ENCODE measurements at places on chromosomes 5 and 9.

DNA sequence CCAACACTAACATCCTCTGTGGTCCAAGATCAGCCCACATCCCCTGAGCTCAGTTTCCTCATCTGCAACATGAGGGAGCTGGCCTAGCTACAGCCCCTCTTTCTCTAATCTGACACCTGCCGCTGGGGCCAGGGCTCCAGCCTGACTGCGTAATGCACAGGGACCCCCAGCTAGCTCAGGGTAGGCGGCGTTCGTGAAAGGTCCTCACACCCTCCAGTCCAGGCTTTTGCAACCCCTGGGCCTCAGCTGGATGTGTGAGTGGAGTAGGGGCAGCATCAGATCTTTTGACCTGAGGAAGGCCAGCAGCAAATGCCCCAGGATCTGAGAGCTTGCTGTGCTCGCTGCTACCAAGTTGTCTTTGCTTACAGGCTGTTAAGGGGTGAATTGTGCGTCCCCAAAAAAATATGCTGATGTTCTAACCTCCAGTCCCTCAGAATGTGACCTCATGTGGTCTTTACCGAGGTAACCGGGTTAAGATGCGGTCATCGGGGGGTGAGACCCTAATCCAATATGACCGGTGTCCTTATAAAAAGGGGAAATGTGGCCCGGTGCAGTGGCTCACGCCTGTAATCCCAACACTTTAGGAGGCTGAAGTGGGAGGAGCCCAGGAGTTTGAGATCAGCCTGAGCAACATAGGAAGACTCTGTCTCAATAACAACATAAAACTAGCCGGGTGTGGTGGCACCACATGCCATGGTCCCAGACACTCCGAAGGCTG, 47.8 kb downstream of the PLPP7 start:
- DNase-seq, result no peak

DNA sequence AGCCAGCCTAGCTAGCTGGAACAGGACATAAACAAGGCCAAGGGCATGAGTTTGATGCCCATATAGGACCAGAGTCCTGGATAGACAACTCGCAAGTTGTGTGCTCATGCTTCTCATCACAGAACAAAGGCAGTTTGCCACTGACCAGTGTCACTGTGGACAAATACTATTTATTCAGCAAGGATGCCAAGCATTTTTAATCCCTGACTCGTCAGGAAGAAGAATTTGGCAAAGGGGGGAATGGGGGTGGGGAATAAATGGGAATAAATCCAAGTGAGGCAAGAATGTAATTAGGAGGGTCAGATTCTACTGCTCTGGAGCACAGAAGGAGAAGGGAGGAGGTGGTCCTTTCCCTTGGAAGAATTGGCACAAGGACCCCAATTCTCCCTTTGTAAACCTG, 46.8 kb upstream of the ANKRD55 start:
- peak; percentile 71 for DNase-seq

- peak; percentile 72 for DNase-seq
Measured at GRCh38 chr5:138632900-138633489, 57.8 kb upstream of the HSPA9 start.

- no peak for DNase-seq
Measured at GRCh38 chr5:134133188-134133994, 18.9 kb downstream of the TCF7 start.

GRCh38 chr5:57179262-57180200, 5.7 kb downstream of the GPBP1 start:
- DNase-seq, result no peak
